ENCODE measurements at places on chromosomes 6 and 20. TPM values are rescaled to one million over a fixed set of nuclear protein-coding genes. Genes with fewer than 3 reads are reported as not detected.

DNA sequence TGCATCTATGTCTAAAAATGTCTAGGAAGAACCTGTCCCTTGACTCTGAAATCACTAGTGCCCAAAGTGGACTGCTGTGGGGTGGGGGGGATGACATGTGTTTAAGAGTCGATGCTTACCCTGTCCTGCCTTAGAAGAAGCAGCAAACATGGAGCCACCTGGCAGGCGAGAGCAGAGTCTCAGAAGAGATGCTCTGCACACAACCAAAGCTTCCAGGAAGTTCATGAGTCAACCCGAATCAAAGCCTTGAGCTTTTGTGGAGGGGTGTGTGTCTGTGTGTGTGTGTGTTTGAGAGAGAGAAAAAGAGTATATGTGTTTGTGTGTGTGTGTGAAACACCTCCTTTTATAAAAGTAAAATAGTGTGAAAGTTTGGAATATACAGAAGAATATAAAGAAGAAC lies 269.9 kb downstream of the ALDH8A1 start:
- no peak for DNase-seq

DNA sequence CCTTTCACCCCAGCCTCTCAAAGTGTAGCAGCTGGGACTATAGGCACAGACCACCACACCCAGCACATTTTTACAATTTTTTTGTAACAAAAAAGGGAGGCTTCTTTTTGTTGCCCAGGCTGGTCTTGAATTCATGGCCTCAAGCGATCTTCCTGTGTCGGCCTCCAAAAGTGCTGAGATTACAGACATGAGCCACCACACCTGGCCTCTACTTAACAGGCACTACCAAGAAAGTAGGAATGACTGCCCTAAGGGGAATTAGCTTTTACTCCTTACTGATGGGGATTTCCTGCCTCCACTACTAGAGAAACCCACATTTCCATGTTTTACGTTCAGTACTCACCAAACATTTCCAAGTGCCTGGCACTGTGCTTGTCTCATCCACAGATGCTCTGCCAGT lies 109.6 kb downstream of the CARMIL1 start:
- no peak for DNase-seq

GRCh38 chr20:3077618-3078134 lies 6.3 kb downstream of the OXT start:
- no peak for DNase-seq

DNA sequence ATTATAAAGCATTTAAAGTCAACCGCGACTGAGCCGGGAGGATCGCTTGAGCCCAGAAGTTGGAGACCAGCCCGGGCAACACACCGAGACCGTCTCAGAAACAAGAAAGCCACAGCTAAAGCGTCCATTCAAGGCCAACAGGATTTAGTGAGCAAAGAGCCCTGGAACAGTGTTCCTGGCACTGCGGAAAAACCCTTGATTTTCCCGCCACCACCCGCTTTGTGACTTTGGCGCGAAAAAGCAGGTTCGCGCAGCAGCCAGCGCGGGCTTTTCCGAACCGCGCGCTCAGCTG lies 669 bp downstream of the PCNA start:
- DNase-seq, result no peak

- DNase-seq, result no peak
Observed at GRCh38 chr6:53805725-53806124, 10.9 kb downstream of the LRRC1 start.

GRCh38 chr6:41156771-41157170 lies 2.6 kb upstream of the TREML1 start:
- no peak for DNase-seq

DNA sequence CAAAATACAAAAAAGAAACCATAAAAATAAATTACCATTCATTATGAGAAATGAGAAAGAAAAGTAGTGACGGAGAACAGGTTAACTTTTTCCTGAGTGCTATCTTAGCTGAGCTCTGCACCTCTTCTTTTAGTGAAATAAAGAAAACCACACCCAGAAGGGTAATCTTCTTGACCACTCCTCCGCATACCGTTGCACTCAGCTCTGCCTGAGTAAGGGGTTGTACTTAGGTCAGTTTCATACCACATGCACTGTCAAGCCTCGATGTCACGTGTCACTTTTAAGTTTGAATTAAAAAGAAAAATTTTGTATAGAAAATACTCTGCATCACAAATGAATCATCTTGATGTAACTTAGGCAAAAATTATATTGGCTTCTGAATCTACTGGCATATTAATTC lies 2.8 kb downstream of the EZR start:
- DNase-seq, result peak; percentile 34

DNA sequence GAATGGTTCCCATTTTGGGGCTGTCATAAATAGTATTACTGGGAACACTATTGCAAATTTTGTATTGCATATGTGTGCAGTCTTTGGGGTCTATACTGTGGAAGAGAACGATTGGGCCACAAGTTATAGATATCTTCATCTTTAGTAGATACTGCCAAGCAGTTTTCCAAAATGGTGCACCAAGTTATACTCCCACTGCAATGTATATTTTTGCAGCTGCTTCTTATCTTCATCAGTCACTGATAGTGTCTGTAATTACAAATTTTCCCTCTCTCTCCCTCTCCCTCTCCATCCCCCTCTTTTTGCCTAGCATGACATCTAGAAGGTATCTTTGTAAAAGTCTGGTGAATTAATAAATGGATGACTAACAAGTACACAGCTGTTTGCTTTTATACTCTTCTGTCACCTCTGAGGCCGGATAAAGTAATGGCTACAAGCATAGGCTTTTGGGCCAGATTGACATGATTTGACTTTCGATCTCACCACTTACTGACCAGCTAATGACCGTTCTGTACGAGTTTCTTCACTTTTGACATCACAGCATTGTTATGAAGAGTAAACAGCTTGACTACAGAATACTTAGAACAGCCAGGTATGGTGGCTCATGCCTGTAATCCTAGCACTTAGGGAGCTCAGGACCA lies 113.3 kb upstream of the SLC2A12 start:
- no peak for DNase-seq

DNA sequence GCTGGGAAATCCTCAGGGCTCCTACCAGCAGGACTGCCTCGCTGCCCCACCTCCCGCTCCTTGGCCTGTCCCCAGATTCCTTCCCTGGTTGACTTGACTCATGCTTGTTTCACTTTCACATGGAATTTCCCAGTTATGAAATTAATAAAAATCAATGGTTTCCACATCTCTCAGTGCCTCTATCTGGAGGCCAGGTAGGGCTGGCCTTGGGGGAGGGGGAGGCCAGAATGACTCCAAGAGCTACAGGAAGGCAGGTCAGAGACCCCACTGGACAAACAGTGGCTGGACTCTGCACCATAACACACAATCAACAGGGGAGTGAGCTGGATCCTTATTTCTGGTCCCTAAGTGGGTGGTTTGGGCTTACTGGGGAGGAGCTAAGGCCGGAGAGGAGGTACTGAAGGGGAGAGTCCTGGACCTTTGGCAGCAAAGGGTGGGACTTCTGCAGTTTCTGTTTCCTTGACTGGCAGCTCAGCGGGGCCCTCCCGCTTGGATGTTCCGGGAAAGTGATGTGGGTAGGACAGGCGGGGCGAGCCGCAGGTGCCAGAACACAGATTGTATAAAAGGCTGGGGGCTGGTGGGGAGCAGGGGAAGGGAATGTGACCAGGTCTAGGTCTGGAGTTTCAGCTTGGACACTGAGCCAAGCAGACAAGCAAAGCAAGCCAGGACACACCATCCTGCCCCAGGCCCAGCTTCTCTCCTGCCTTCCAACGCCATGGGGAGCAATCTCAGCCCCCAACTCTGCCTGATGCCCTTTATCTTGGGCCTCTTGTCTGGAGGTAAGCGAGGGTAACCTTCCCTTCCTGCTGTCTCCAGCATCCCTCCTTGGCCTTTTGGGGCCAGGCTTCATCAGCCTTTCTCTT lies at the start of gene CFB:
CFB (plus strand) TSS at position 589 of the 863 bp plus-strand sequence; CDS start at position 716, 127 bp downstream.
- DNase-seq, result peak; percentile 89

GRCh38 chr20:58877976-58878360 lies 25.5 kb downstream of the GNAS start:
- DNase-seq, result no peak

GRCh38 chr6:154931711-154932424 lies 63.2 kb upstream of the TIAM2 start:
- DNase-seq, result peak; percentile 91

DNA sequence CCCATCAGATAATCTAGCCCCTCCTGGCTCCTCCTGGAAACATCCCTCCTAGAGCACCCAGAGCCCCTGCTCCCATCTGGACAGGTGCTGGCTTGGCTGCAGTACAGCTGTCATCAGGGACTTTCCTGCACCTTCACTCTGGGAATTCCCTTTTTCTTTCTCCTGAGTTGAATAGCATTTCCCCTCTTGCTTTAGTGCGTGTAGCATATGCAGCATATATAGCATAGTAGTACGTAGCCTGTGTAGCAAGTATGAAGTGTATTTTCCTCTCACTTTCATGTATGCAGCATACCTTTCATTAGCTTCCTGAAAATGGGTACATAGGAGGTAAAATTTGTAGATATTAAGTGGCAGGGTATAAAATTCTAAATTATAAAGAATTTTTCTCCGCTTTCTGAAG lies 352.9 kb downstream of the ESR1 start:
- no peak for DNase-seq

DNA sequence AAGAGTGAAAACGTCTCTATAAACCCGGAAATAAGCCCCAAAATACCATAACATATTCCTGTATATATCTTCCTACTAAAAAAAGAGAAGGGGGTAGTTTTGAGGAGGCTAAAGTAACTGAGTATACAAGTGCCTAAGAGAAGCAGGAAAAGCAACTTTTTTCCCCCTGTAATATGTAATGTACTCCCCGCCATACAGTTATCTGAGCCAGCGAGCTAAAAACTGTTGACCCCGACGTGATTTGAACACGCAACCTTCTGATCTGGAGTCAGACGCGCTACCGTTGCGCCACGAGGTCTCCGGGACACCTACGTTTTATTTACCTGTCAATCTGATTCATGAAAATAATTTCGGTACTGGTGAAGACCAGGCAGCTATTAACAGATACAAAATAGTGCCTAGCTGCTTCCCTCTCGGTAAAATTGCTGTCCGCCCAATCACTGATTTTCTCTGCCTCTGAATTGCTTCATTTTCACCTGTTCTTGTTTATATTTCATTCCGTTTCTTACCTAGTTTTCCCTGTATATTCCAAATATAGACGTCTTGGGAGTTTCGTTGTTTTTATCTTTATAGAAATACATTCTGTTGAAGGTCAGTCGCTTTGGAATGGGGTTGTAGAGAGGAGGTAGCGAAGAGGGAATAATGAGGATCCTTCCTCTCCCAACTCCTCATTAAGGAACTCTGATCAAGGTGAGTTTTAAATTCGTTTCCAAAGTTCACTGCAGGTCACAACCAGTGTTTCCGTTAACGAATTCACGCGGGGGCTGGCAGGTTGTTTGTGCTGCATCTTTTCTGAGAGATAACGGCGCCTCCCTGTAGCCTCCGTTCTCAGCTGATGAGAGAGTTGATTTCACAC lies 33.6 kb upstream of the BTN3A2 start:
- no peak for DNase-seq

DNA sequence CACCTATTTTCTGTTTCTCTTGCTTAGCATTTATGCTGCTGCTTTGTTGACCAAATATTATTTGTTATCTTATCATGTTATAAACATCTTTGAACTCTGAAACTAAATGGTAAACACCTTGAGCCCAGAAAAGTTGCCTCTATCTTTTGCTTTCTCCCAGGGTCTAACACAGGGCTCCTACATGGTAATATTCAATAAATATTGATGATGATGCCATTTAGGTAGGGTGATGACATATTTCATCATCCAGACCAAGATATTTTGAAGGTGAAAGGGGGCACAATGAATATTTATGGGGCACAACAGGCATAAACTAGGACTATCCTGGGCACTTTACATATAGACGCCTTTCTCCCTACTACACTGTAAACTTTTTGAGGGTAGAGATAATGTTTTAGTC lies 11.6 kb upstream of the ENPP4 start:
- no peak for DNase-seq

DNA sequence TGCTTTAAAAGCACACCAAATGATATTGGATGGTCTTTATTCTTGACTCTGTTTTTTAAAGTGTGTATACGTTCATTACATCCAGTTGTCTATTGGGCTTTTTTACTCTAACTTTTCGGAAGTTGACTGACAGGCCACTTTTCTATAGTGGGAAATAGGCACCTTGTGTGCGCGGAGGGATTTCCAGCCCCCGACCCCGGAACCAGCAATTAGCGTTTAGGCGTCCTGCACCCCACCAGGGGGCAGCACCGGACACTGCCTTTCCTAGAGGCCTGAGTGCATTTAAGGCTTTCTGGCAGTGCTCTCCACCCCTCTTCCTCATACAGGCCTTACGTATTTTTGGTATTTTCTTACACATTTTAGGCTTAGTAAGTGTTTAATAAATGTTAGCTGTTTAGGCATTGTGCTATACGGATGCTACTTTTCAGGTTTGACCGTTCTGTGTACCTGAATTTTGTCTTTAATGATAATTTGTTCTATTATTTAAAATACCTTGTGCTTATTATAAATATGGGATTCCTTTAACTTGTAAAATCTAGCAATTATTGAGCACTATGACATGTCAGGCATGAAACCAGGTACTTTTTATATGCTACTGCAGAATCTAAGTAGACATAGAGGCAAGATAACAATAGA lies 231.8 kb downstream of the BCKDHB start:
- peak; percentile 41 for DNase-seq

DNA sequence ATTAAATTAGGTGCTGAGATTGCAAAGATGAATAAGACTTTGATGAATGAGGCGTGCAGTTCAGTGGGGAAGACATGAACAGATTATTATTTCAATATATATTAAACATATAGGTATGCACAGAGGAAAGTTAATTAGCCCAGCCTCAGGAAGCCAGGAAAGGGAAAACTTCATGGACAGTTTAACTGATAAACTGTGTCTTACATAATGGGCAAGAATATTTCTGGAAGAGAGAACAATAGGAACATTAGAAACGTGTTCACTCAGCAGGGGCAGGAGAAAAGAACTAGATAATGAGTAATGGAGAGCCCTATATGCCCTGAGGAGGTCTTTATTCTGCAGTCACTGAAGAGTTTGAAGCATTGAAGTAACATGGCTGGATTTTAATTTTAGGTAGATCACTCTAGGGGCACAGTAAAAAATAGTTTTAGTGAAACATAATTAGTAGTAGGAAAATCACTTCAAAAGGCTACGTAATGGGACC lies 23.6 kb downstream of the CEP57L1 start:
- no peak for DNase-seq

- no peak for DNase-seq
Observed at GRCh38 chr6:164417537-164418261, 891.7 kb downstream of the C6orf118 start.

GRCh38 chr20:35235881-35236280 lies 9.4 kb downstream of the MMP24 start:
- DNase-seq, result no peak

GRCh38 chr6:40036186-40036585 lies 101.9 kb upstream of the MOCS1 start:
- no peak for DNase-seq

GRCh38 chr20:54515793-54516628 lies 40.6 kb downstream of the DOK5 start:
- DNase-seq, result no peak

DOP1A gene
- 31.8 TPM for total RNA-seq

TRIM31 gene
- 1.7 TPM for total RNA-seq

SRSF6 gene
- 30.1 TPM for total RNA-seq

JAG1 gene
- total RNA-seq, result 193 TPM

GSTA3 gene
- not detected for total RNA-seq

CTNNBL1 gene
- total RNA-seq, result 26.2 TPM

ADGRF4 gene
- total RNA-seq, result 7.5 TPM

MYO6 gene
- 6.7 TPM for total RNA-seq

IPCEF1 gene
- total RNA-seq, result 4.1 TPM

BHLHE23 gene
- 2.6 TPM for total RNA-seq

KCTD20 gene
- 67.4 TPM for total RNA-seq

MEI4 gene
- 3.4 TPM for total RNA-seq

Measured in umbilical cord (tissue), 2 donors.